ENCODE measurements at places on chromosomes 5 and 9.

GRCh38 chr5:150609843-150610584, 30.4 kb upstream of the SYNPO start:
- DNase-seq, result no peak

- no peak for DNase-seq
Observed at GRCh38 chr5:151622367-151623088, 31.4 kb upstream of the FAT2 start.

DNA sequence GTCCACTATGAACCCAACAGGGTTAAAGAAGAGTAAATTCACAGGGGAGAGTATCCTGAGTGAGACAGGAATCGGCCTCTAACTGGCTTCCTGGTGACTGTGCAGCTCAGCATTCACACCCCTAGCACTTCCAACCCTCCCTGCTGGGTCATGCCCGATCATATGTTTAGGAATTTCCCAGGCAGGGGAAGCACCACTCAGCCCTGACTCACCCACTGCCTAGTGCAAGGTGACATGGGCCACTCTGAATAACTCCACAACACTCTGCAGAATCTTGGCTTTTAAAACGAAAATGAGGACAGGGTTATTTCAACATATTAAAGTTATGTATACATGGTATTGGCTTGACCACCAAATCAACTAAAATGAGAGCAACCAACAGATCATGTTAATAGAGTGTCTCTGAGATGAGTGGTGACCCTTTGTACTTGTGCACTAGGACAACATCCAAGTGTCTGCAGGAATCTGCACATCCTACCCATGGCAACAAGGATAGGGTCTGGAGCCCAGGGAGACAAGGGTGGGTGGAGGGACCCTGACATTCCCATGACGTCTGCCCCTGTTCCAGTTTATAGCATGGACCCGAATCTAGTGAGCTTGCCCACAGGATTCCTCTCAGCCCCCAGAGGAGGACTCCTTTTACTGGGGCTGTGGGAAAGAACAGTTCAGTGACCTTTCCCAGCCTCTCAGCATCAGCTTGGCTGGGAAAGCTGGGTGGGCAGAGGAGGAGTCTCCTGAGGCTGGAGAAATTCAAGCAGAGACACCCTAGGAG, 485.8 kb downstream of the SEMA5A start:
- no peak for DNase-seq

- no peak for DNase-seq
Observed at GRCh38 chr5:58582803-58583491, at the start of gene RAB3C. RAB3C (plus strand) TSS chr5:58583075; CDS start chr5:58583209, 134 bp downstream.

GRCh38 chr5:77864997-77865396, 88.9 kb upstream of the TBCA start:
- no peak for DNase-seq

Measured in activated T-helper 9 cell treated with anti-CD3 and anti-CD28 coated beads, Interleukin-2, amount 50 U/mL, for 16 hours (primary cell).